ENCODE measurements at places on chromosomes 1 and 21.

DNA sequence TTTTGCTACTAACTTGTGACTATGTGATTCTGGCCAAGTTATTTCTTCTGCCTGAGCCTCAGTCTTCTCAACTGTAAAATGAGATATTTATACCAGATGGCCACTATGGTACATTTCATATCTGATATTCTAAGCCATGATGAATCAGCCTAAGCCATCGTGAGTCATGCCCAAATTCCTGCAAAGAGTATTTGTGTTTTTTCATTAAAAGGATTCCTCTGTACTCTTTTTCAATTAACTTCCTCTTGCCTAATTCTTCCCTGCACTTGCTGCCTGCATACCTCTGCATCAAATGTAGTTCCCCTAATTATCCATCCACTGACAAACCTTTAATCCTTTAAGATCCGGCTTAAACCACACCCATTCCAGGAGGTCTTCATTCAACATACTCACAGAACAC is 575.1 kb upstream of the BEND5 start:
- DNase-seq: no peak

GRCh38 chr1:45510972-45511527 is 10.6 kb downstream of the PRDX1 start:
- DNase-seq: no peak

GRCh38 chr1:224867715-224868114 is 61.8 kb upstream of the DNAH14 start:
- no peak for DNase-seq

- DNase-seq: no peak
Observed at GRCh38 chr1:207032528-207033017, at the start of gene C1orf116. Gene C1orf116, minus strand, starts transcription at chr1:207032756. Its CDS starts 5,158 bp downstream, at chr1:207027598.

DNA sequence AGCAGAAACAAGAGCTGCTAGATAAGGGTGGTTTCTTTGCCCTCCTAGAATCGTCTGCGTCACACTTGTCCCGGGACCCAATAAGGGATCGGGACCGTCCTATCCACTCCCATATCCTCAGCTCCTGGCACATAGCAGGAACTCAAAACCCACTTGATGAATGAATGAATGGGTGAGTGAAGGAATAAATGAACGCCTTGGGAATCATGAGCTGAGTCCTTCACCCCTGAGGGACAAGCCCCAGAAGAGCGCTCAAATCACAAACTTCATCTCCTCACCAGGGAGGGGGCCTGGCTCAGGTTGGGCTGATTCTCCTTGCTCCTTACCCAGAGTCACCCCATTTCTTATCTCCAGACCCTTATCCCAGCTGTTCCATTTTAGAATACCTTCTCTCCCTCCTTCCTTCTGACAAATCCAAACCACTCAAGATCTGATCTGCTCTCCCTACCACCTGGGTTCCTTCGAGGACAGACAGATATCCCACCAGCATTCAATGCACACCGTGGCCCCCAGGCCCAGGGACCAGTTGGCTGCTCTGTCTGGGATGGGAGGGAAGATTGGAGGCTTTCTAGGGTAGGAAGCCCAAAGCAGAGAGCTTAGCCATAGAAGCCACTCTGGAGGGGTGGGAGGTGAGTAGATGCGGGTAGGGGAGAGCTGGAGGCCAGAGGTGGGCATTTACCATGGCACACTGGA is 643 bp upstream of the MOB3C start:
- no peak for DNase-seq

GRCh38 chr1:20699558-20699957 is 18.2 kb downstream of the KIF17 start:
- no peak for DNase-seq

- no peak for DNase-seq
Observed at GRCh38 chr1:109252893-109253802, 3.8 kb downstream of the CELSR2 start.

DNA sequence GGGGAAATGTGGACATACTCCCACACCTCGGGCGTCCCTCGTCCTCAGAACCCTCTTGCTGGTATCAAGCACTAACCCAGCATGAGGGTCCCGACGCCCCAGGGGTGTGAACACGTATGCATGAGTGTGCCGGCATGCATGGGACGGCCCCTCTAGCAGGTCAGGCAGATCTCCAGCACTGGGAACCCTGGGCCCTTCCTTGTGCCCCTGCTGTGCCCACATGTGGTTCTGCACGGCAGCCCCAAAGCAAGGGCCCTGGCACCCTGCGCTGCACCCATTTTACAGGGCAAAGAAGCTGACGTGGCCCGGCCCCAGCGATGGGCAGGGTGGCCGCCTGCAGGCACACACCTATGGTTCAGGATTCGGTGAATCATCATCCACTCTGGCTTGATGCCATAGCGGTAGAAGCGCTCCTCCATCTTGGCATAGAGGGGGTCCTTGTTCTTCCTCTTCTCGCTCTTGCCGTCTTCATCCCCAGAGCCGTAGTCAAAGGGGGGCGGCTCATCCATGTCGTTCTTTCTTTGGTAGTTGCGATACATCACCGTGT is 34.2 kb downstream of the CHD5 start:
- DNase-seq: no peak

- DNase-seq: no peak
Observed at GRCh38 chr1:81799939-81800694, 617 bp upstream of the ADGRL2 start.

- DNase-seq: no peak
Observed at GRCh38 chr1:220300442-220301121, 28.3 kb upstream of the RAB3GAP2 start.

DNA sequence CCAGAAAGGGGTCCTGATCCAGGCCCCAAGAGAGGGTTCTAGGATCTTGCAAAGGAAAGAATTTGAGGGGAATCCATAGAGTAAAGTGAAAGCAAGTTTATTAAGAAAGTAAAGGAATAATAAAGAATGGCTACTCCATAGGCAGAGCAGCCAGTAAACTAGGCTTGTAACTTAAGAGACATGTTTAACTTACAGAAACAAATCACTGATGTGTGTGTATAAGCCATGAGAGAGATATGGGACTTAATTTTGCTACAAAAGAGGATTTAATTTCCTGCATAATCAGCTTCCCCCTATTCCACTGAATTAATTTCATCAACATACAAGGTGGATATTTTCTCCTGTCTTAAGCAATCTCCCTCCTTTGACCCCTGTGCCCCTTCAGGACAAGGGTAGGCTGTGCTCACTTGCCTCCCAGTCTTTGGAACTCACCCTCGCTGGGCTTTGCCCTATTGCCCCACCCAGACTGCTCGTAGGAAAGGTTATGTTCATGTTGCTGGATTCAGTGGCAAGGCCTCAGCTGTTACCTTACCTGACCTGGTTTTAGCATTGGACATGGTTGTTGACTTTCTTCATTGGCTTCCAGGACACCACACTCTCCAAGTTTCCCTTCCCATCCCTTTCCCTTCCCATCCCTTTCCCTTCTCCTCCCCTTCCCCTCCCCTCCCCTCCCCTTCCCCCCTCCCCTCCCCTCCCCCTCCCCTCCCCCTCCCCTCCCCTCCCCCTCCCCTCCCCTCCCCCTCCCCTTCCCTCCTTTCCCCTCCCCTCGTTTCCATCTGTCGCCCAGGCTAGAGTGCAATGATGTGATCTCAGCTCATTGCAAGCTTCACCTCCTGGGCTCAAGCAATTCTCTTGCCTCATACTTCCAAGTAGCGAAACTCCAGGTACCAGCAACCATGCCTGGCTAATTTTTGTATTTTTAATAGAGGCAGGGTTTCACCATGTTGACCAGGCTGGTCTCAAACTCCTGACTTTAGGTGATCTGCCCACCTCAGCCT is 44.6 kb downstream of the TBCE start:
- no peak for DNase-seq

DNA sequence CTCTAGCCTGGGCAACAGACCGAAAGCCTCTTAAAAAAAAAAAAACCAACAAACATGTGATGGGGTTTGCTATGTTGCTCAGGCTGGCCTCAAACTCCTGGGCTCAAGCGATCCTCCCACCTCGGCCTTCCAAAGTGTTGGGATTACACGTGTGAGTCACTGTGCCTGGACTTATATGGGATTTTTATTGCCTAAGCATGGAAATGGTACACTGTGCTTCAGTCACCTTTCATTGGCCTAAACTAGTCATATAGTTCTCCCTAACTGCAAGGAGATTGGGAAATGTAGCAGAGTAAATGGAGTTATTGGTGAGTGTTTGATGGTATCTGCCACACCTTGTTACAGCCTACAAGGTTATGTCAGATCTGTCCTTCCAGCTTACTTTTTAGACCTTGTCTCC is 17.2 kb upstream of the MEF2D start:
- no peak for DNase-seq

GRCh38 chr1:22362626-22363402 is 88.8 kb upstream of the ZBTB40 start:
- no peak for DNase-seq

DNA sequence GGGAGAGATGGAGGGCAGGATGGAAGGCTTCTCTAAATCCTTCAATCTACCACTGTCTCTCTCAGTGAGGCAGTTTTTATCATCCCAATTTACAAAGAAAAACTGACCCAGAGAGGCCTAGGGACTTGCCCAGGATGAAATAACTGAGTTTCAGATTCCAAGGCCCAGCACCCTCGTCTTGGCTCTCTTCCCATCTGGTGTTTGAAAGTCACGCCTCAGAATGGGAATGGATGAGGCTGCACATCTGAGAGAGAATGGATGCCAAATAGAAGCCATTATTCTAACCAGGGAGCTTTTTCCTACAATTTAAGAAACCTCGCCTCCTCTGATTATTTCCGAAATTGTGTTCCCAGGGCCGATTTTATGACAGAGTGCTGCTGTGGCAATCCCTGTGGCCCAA is 10.6 kb upstream of the KCNN3 start:
- DNase-seq: no peak

GRCh38 chr21:45455674-45456583 is 51.0 kb downstream of the COL18A1 start:
- DNase-seq: no peak

- no peak for DNase-seq
Observed at GRCh38 chr1:4653796-4654725, at the start of gene AJAP1. Gene AJAP1, plus strand, starts transcription at chr1:4654609. Its CDS starts 817 bp downstream, at chr1:4655426.

GRCh38 chr1:87220993-87221392 is 107.7 kb upstream of the LMO4 start:
- no peak for DNase-seq

DNA sequence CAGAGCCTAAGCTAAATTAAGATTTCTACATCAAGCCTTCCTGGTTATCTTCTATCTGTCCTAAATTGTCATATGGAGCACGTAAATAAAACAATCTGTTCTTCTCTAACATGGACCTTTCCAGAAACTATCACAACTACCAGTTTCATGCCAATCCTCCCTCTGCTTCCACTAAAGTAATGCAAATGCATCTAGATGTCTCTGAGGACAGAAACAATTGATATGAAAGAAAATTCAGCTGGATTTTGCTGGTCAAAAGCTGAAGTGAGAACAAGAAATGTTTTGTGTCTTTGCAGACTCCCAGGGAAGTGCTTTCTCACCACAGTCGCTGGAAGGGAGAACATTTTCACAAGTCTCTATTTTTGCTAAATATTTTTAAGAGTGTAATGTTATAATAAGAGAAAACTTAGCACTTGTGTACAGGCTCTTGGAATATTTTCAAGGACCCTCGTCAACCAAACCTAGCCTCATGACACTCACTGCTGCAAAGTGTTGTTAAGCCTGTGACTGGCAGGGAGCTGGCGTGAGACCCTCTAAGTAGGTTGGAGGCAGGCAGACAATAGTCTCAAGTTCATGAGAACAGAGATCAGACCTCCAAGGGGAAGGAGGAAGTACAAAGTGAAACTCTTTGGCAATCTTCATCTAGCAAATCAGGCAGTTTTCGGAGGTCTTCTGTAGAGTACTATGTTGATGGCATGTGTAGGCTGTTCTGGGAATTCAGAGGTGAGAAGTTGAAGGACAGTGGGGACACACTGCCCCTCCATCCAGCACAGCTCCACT is 38.8 kb downstream of the DNASE2B start:
- DNase-seq: no peak

DNA sequence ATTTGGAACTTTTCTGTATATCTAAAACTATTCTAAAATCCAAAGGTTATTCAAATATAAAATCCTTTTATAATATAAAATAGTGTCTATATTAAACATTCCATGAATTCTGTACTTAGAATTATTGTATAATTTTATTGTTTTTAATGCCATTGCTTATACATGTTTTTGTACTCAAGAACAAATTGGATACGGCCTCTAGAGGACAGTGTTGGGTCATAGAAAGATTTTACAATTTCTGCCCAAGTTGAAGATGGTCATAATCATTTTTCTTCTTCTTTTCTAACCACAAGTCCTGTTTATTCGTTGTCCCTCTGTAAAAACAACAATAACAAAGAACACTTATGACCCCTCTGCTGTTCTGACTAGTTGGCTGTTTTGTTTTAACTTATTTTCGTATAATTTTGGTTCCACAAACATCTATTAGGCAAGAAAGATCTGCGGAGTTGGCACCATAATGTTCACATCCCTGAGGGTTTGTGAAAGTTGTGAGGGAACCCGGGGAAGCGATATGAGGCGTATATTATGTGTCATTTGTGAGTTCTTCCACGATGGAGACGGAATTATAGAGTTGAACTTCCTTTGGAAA is 75.7 kb upstream of the KIF26B start:
- no peak for DNase-seq

GRCh38 chr1:248375446-248375845 is at the start of gene OR2T6:
Gene OR2T6, plus strand, starts transcription at chr1:248375746. Its CDS starts 11,863 bp downstream, at chr1:248387609.
- no peak for DNase-seq

GRCh38 chr1:67194209-67194863 is 28.1 kb downstream of the IL23R start:
- DNase-seq: no peak

DNA sequence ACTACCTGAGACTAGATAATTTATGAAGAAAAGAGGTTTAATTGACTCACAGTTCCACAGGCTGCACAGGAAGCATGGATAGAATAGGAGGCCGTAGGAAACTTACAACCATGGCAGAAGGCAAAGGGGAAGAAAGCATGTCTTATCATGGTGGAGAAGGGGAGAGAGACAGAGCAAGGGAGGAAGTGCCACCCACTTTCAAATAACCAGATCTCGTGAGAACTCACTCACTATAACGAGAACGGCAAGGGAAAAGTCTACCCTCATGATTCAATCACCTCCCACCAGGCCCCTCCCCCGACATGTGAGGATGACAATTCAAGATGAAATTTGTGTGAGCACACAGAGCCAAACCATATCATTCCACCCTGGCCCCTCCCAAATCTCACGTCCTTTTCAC is 4.7 kb upstream of the C21orf91 start:
- DNase-seq: no peak

DNA sequence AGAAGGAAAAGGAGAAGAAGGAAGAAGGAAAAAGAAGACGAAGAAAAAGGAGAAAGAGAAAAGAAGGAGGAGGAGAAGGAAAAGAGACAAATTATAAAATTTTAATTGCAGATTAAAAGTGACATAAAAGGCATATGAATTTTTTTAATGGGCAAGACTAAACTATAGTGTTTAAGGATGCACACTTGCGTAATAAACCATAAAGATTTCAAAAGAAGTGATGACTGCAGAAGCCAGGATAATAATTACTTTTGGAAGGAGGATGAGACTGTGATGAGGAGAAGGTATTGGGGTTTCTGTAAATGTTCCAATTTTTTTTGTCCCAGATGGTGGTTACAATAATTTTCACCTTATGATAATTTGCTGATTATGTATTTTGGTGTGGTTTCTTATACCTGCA is 243.1 kb upstream of the PKN2 start:
- no peak for DNase-seq

DNA sequence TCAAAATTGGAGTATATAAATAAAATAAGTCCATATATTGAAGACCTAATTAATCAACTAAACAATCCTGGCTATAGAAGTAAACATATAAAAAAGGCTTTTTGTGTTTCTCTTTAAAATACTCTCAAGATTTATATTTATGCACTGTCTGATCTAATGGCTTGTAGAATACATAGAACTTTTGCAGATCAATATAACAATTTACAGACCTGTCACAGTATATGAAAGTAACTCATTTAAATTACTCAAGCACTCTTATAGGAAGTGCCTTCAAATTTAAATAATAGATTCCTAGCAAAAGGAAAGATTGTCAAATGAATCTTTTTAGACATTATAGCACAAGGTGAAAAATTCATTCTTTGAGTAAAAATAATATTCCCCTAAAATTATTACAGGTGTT is 615.8 kb upstream of the RGS18 start:
- no peak for DNase-seq

All from stimulated activated CD4-positive, alpha-beta T cell treated with anti-CD3 and anti-CD28 coated beads, Interleukin-15, amount 100 ng/mL, for 1 hour (primary cell).